ENCODE measurements at places on chromosomes 1 and 21.

GRCh38 chr1:188599313-188599712, 1770.6 kb downstream of the PLA2G4A start:
- DNase-seq = no peak

GRCh38 chr1:221778125-221778524, 36.2 kb upstream of the DUSP10 start:
- no peak for DNase-seq

- no peak for DNase-seq
Measured at GRCh38 chr1:37153116-37154100, 119.1 kb upstream of the GRIK3 start.

DNA sequence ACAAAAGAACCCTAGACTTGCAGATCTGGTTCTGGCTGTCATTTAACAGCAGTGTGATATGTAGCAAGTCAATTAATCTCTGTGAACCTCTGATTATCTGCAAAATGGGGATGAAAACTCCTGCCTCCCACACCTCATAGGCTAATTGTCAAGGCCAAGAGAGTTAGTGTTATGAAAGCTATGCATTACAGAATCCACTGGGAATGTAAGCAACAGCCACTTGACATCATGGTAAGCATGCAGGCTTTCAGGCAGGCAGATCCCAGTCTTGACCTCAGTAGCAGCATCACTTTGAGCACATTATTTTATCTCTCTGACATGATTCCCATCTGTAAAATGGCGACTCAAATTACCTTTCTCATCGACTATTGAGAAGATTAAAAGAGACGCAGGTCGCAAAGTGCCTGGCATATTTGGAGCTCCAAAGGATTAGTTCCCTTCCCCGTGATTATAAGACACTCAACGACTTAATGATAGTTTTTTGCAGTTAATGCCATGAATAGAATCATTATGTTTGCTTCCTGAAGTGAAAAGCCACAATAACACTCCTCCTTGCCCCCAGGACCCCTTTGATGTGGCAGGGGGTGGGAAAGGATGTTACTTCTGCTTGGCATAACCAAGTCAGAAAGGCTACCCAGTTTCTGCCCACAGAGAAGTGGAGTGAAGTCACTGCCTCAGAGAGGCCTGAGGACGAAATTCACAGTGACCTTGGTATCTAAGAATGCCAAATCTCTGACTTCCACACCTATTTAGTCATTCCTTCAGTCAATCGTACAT, 273.0 kb upstream of the NFIA start:
- DNase-seq = no peak

DNA sequence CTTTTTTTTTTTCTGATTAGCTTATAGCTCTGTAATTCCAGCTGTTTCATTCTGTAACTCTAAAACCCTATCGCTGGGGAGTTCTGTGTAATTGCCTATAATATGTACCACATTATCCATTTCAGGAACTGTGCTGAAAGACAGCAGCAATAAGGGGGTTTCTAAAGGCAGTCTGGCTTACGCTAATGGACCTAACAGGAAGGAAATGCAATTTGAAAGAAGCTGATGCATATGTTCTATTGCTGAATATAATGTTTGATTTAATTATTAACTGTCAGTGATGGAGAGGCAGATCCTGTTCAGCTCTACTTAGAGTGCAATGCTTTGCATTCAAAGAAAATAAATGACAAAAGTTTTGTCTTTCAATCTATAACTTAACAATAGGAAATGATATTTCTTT, 209.4 kb upstream of the SNX7 start:
- no peak for DNase-seq

DNA sequence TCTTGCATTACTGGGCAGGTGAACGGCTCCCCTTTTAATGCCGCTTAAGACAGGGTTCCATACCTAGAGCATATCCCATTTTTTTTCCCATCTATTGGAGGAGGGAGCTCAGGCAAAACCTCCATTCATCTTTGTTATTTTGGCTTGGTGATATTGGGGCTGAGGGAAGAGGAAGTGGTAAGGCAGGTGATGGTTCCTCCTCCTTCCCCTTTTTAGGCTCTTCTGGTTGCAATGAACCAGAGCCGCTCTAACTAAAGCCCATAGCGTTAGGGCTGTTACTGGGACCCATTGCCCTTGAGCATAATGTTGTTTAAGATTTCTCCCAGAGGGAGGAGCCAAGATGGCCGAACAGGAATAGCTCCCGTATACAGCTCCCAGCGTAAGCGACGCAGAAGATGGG, 21.1 kb downstream of the PYHIN1 start:
- no peak for DNase-seq

- no peak for DNase-seq
Measured at GRCh38 chr1:165387505-165387904, 31.0 kb upstream of the LMX1A start.

- DNase-seq = no peak
Measured at GRCh38 chr1:12776801-12777557, 3.4 kb downstream of the PRAMEF12 start.

GRCh38 chr1:245428681-245429080, 273.9 kb downstream of the KIF26B start:
- DNase-seq = no peak

- peak; percentile 64 for DNase-seq
Measured at GRCh38 chr1:214224611-214225354, 56.2 kb upstream of the SMYD2 start.

DNA sequence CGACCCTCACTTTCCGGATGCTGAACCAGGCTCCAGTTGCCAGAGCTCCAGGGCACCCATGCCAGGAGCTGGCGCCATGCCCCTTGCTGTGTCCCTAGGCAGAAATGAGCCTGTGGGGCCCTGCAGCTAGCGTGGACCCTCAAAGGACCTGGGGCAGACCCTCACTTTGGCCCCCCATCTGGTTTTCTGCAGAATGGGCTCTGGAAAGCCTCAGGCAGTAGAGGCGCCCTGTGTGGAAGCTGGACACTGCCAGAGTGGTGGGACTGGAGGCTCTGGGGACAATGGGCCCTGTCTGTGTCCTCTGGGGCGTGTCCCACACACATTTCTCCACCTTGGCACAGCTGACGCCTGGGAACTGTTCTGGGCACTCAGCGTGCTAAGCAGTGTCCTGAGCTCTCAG, 6.3 kb upstream of the AURKAIP1 start:
- no peak for DNase-seq

DNA sequence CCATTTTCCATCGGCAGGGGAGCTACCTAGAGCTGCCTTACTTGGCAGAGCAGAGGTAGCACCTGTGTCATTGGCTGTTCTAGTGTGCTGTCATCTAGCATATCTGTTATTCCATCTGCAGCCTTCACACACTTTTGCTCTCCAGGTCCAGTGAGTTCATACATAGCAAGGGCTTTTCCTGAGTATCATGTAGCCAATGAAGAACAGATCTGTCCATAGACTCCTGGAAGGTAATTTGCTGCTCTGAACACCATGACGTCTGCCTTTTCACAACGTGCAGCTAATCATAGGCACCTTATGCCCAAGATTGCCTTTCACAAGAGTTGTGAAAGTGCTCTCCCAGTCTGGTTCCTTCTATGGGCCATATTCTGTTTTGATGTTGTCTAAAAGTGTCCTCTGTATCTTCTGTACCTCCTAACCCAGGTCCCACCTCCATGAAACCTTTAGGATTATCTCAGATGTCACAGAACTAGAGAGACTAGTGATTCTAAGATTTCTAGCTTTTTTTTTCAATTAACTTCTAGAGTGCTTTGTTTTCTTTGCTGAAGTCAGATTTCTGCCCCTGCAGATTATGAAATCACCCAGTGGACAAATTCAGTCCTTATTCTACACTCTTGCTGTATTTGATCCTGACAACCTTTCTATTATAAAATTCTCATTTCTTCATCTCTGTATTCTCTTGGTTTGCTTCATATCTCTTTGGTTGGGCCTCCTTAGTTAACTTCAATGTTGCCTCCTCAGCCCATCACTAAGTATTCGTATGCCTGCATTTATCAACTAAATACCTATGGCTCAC, 134.8 kb downstream of the PBX1 start:
- DNase-seq = no peak

DNA sequence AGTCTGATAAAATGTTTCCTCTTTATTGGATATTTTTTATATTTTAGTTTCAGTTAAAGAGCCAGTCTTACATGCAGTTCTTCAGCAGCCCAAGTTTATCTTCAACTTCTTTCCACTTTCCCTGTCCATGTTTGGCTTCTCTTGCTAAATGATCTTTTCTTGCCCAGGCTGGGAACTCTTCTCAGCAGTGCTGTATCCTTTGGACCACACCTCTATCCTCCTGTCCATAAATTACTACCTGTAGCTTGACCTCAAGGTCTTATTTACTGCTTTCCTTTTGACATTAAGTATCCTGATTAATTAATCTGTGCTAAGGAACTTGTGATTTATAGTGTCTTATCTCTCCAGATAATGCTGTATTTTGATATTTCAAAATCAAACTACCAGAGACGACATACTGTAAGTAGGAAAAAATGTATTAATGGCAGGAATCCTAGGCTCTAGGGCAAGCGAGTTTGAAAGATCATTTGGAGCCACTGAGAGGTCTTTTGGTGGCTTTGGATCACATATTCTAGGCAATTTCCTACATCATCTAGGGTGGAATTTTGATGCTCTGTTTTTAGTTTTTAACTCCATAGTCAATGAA, 20.5 kb upstream of the PDC start:
- no peak for DNase-seq

DNA sequence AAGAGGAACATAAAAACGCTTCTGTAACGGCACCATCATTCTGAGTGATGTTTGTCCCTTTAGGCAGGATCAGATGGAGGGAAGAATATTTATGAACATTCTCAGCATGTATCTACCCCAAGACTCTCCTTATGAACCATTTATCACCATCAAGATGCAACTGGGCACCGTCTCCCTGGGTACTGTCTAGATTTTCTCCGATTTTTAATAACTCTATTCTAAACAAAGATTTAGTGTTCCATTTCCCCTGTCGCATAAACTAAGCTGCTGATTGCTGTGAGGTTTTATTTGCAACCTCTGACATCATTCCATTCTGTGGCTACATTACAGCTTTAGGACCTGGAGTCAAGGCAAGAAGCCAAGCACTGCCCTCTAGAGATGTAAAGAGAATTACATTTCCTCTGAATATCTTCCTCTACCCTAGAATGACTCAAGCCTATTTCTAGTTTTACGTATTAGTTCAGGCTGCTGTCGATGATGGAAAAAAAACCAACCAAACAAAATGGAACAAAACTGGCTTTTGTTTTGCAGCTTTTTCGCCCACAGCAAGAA, 130.1 kb upstream of the MAP1LC3C start:
- DNase-seq = no peak

Data from cardiac muscle cell (in vitro differentiated cells and primary cell).